ENCODE measurements at places on chromosomes 13 and 19. TPM values are rescaled to one million over a fixed set of nuclear protein-coding genes. Genes with fewer than 3 reads are reported as not detected.
A peak's percentile ranks its signal among the peaks of the same experiment; 100 is the strongest.

DNA sequence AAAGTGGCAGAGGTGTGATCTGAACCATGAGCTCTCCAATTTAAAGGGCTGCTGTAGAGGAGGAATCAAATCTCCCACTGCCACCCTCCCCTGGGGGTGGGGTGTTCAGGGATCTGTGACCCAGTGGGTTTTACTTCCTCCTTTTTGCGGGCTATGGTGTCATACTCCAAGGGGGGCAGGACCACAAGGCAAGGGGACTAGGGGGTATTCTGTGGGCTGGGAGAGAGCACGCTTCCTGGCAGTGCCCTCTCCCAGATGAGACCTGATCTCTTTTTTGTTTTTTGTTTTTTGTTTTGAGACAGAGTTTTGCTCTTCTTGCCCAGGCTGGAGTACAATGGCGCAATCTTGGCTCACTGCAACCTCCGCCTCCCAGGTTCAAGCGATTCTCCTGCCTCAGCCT, 10.3 kb downstream of the PLD3 start:
- DNase-seq: no peak

DNA sequence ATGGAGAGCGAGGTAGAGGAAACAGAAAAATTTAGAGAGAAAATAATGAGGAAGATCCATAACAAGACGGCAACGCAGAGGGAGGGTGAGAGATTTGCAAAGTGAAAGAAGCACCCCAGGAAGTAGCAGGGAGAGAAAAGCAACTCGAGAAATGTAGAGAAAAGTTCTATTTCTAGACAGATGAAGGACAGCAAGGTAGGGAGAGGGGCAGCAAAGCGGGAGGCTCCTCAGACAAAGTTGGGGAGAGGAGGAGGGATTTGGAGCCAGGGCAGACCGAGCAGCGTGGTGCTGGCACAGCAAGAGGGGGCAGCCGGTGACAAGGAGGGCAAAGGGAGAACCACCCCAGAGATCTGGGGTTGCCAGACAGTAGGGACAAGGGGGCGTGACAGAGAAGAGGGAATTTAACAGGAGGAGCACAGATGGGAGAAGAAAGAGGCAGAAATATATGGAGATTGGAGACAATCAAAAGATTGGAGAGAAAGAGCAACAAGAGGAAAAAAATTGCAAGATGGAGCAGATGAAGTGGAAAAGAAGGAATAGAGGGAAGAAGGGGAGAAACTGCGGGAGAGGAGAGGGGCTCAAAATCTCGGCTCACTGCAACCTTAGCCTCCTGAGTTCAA, 989 bp downstream of the ZNF766 start:
- DNase-seq: no peak

DNA sequence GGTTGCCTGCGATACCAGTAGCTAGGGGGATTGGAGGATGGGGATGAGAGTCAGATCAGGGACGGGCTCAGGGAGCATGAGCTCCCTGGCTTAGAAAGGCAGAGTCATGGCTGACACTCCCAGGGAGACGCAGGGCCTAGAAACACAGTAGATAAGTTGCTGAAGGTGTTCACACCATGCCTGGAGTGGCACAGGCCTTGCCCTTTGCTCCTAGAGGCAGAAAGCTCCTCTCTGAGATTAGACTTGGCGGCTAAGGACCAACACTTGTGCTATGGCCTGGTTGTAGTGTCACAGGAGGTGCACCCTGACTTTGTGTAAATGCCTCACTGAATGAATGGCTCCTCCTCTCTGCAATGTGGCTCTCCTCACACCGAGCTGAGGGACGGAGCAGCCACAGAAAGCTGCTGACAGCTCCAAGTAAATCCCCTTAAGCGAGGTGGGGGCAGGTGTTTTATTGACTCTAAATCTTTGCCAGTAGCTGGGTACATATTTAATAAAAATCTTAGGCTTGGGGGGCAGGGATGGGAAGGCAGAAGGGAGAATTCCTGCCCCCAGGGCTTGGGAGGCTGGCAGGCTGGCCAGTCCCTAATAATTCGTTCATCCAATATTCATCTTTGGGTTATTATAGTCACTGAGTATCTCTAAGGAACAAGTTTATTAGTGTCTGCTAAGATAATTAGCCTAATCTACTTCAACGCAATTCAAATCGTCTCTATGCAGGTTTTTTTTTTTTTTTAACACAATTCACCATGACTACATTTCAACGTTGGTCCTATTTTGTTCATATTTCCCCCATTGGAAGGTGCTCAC, 54.9 kb downstream of the SIAH3 start:
- DNase-seq: no peak

GRCh38 chr19:2244125-2244411, 5.1 kb upstream of the AMH start:
- DNase-seq: no peak

DNA sequence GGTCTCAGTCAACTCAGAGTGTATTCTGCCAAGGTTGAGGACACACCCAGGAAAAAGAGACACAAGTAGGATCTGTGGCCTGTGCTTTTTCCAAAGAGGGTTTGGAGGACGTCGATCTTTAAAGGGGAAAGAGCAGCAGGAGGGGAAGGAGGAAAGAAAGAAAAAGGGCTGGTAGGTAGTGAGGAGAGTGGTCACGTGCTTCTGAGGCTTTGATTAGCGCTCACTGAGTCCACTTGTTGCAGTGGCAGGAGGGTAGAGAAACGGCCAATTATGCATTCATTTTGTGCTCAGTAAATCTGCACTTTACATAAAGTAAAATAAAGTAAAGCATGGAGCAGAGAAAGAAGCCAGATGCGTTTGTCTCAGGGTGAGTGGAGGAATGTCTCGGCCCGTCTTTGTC, 126.0 kb upstream of the VSTM2B start:
- no peak for DNase-seq

- DNase-seq: no peak
Measured at GRCh38 chr19:6115992-6116391, 5.7 kb upstream of the RFX2 start.

DNA sequence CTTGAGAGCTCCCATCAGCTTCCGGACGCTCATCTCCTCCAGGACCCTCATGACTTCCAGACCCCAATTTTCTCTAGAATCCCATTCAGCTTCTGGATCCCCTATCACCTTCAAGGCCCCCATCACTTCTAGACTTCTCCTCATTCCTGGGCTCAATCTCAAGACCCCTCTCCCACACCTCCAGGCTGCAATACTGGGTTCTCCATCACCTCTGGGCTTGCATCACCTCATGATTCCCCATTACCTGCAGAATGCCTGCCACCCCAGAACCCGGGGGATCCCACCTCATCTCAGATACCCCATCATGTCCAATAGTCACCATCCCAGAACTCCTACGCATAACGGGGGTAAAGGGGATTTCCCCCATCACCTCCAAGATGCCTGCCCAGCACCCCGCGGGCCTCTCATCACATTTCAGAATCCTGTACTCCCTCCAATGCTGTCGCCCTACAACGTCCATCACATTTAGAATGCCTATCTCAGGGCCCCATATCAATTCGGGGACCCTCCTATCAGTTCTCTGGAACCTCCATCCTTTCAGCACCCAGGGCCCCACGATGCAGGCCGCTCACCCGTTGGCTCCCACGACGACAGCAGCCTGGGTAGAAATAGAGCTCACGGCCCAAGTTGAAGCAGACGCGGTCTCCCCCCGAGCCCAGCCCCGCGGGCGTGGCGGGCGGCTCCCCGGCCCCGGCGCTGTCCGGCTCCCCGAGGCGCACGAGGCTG, 738 bp downstream of the DMWD start:
- DNase-seq: no peak

- peak; percentile 51 for DNase-seq
Measured at GRCh38 chr19:10565028-10565566, 713 bp downstream of the KRI1 start.

GRCh38 chr13:29502391-29503008, 93.0 kb downstream of the SLC7A1 start:
- DNase-seq: no peak

DNA sequence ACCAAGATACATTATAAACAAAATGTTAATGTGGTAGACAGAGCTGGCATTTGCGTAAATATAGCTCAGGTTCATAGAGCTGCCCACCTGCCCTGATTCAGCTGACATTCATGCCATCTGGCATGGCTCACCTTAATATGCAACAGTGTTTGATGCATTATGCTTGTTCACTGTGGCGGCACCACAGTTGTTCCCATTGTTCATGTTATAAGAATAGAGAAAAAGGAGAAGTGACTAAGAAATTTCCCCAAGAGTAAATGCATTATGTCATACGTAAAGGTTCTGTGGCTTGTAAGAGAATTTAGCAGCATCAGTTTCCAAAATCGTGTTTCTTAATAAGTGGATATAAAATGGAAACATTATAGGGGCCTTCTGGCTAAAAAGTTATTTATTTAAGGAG, 4.5 kb downstream of the CCNA1 start:
- no peak for DNase-seq

GRCh38 chr19:47310819-47311218, 1.2 kb downstream of the C5AR1 start:
- no peak for DNase-seq

- no peak for DNase-seq
Measured at GRCh38 chr13:73671011-73671410, 463.2 kb downstream of the KLF12 start.

DNA sequence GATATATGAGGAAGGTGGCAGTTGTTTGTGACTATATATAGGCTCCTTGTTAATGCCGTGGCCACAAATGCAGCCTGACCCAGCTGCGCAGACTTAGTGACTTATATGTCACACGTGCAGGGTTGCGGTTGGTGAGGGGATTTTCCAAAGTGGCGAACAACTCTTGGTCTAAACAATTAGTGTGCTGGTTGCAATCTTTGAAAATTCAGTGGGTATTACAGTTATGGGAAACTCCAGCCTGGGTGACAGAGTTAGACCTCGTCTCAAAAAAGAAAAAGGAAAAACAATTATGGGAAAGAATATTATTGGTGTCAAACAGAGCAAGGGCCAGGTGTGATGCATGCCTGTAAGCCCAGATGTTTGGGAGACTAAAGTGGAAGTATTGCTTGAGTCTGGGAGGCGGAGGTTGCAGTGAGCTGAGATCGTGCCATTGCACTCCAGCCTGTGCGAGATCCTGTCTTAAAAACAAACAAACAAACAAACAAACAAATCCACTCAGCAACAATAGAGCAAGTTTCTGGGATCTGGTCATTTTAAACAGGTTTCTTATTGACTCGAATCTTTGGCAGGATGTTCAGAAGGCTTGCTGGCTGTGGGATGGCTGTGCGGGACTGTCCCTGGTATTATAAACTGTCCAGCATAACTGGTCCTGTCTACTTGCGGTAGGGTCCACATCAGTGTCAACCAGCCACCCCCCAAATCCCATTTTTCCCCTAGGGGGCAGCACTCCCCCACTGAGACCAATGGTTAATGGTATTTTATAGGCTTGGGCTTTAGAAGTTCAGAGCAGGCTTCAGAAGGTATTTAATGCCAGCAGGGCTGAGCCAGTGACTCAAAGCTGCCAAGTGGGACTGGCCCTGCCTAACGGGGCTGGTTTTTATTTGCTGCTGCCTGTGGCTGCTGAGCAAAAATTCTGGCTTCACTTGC, 15.4 kb downstream of the RELB start:
- peak; percentile 46 for DNase-seq

- DNase-seq: no peak
Measured at GRCh38 chr13:21735701-21736401, 65.0 kb downstream of the FGF9 start.

DNA sequence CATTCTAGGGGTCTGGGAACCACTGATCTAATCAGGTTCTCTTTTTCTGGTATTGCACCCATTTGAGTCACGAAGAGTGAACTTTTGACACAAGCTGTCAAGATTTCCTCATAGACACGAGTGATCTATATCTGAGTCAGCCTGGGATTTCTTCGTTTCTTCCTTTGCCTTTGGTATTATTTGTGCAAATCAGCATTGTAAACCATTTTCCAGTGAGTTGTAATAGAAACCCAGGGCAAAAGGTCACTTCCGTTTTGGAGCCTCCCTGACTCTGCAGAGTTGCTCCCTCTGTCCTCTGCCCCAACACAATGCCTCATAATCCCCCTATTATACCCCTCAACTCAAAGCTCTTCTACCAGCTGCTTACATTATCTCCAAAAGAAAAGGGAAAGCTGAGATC, 615.1 kb downstream of the EFNB2 start:
- no peak for DNase-seq

GRCh38 chr19:29988351-29988750, 46.3 kb downstream of the URI1 start:
- DNase-seq: no peak

GRCh38 chr13:111854403-111854802, 212.5 kb upstream of the SOX1 start:
- DNase-seq: no peak

DNA sequence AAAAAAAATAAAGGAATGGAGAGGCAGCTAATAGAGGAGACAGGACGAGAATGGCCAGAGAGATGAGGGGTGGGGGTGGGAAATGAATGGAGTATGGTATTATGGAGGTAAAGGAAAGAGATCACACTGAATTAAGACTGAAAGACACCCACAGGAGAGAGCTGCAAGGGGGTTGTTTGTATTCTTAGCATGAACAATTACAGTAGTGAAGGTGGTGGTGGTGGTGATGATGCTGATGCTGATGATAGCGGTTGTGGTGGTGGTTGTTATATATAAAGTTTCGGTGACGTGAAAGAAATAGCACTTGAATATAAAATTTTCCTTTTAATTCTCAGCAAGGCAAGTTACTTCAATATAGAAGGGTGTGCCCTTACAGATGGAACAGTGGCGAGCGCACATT, 2.8 kb upstream of the ADGRE3 start:
- DNase-seq: no peak

DNA sequence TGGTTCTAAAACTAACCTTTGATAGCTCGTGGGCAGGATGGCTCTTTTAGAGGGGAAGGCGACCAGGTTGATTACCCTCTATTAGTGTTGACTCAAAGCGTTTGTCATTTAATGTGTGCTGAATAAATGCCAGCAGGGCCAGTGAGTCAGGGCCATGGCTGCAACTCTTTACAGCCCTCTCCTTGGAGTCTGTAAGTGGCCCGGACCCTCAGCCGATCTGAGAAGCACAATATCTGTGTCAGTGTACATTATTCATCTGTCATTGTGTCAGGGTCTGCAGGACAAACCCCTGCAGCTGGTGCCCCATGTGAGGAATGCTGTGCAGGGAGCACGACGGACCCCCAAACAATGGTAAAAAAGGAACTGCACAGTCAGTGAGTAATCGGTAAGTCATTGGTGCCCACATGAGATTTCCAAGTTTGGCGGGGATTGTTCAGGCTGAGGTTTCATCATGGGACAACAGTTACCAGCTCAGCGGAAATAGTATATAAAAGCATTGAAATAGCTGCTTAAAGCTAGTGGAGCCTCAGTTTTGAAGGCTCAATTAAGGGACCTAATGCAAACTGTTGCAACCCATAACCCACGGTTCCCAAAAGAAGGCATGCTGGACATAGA, 139.1 kb downstream of the ZNF675 start:
- no peak for DNase-seq

The SYCN gene
- total RNA-seq: not detected

The PBX4 gene
- 23.4 TPM for total RNA-seq

The KIR2DL4 gene
- total RNA-seq: not detected

The PSG1 gene
- not detected for total RNA-seq

The NCAN gene
- total RNA-seq: 0.23 TPM

The C1QTNF9B gene
- total RNA-seq: not detected

The TGFBR3L gene
- 6.3 TPM for total RNA-seq

The PALM gene
- total RNA-seq: not detected

The LGALS4 gene
- 1.6 TPM for total RNA-seq

The NKPD1 gene
- total RNA-seq: 0.09 TPM

The FUT1 gene
- total RNA-seq: 0.27 TPM

The IL11 gene
- 0.32 TPM for total RNA-seq

The NLRP4 gene
- total RNA-seq: not detected

Measured in activated T-helper 2 cell treated with anti-CD3 and anti-CD28 coated beads, Interferon-gamma antibody, Interleukin-2, Interleukin-4, amounts not matched to agents 10 μg/mL and 5 μg/mL and 100 μg/mL, durations not matched to agents 14 hours and 24 hours and 36 hours (primary cell).